Stimulated activated CD8-positive, alpha-beta memory T cell treated with anti-CD3 and anti-CD28 coated beads, Interleukin-2, amount 100 ng/mL, for 48 hours (primary cell): ENCODE measurements at places on chromosomes 12 and 14.

- DNase-seq: no peak
Measured at GRCh38 chr12:103128862-103129501, 171.5 kb downstream of the ASCL1 start.

DNA sequence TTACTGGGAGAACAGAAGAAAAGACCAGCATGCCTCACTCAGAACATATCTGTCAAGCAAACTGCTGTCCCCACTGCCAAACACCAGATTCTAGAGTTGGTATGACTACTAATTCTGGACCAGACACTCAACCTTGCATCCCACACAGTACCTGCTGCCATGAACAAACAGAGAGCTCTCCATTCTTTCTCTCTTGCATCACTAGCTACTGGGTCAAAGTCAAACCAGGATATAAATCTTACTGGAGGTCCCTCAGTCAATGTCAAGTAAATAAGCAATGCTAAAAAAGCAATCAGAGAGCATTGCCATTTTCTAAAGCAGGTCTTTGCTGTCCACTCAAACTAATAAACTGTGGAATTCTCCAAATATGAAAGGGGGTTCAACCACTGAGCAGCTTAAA is 452.4 kb upstream of the SEL1L start:
- no peak for DNase-seq

DNA sequence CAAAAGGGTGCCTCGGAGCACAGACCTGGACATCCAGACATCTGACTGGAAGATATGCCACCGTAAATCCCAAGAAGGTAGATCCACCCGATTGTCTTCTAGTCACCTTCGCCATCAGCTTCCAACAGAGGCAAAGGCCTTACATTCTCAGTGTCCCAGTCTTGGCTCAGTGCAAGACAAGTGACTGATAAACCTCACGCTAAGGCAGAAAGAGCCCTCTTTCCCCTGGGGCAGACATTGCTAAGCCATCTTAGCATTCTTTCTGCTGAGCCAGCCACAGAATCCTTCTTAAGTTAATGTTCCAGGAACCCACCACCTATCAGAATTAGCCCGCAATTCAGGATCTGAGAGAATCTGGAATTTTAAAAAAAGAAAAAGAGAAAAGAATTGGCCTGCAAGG is 4.3 kb upstream of the PLEKHG6 start:
- DNase-seq: no peak

DNA sequence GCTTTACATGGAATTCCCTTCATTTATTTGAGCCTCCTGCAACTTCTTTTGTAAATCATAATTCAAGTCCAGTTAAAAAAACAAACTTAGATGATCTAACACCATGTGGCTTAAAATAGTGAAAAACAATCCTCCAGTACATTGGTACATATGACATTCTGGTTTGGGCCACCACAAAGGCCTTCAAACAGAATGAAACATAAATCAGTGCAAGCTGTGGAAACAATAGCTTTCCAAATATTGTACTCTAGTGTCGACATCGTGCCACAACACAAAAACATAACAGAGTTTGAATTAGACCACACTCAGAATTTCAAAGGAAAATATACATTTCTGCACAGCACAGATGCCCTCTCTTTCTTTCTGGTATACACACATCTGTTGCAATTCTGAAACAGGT is 751.3 kb downstream of the SLC6A15 start:
- DNase-seq: no peak

- DNase-seq: no peak
Measured at GRCh38 chr12:109836916-109837315, 3.7 kb upstream of the TRPV4 start.

GRCh38 chr12:77841521-77841920 is 10.8 kb downstream of the NAV3 start:
- no peak for DNase-seq

- no peak for DNase-seq
Measured at GRCh38 chr12:106773286-106774004, 1.0 kb upstream of the RIC8B start.

DNA sequence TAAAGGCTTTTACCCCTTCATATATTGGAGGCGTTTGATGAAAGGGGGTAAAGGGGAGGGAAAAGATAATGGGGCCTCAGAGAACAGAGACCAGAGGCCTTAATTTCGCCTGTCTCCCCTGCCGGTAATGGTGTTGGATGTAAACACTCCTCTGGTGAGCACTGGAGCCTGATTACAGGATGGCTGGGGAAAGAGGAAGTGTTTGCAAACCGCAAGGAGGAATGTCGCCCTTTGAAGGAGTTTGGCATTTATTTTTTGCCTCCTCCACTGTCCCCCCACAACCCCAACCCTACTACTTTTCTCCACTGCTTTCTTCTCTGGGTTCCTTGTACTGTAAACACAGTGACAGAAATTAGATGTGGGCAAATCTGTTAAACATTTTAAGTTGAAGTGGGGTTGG is 211.9 kb upstream of the TBX3 start:
- no peak for DNase-seq

DNA sequence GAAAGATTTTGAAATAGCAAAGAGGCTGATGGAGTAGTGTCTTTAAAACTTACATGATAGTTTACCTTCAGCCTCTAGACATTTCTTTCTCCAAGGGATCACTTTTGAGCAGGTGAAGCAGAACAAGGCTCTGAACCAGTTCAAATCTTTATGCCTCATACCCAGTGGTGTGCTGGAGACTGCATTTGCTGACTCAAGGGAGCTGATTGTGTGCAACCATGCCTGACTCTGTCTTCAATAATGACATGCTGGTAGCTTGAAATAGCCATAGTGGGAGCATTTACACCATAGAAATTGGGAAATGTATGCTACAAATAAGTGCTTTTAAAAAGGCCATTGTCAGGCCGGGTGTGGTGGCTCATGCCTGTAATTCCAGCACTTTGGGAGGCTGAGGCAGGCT is 482.0 kb downstream of the TMTC2 start:
- no peak for DNase-seq

- DNase-seq: no peak
Measured at GRCh38 chr14:72054911-72055310, 122.7 kb downstream of the RGS6 start.

DNA sequence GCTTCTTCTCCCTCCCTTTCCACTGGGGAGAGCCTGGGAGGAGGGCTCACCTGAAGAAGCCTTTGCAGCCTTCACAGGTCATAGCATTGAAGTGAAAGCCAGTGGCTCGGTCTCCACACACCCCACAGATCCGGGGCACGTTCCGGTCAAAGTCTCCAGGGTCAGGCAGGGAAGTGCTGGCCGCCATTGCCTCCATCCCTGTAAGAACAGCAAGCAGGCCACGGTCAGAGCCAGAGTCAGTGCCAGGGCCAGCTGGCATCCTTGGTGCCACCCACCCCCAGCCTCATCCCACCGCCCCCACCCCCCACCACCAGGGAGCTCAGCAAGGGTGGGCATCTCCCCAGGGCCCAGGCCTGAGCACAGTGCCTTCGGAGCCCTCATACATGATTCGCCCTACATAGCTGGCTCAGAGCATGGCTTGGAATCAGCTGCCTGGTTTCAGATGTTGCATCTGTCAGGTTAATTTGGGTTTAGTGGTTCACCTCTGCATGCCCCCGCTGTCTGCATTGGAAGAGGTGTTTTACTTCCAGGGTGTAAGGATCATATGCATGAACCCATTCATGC is 25.8 kb downstream of the VDR start:
- no peak for DNase-seq

GRCh38 chr12:99195474-99195873 is 452.1 kb upstream of the GARIN6 start:
- DNase-seq: no peak

- no peak for DNase-seq
Measured at GRCh38 chr12:65055859-65056258, 65.2 kb downstream of the WIF1 start.

GRCh38 chr14:59490756-59491155 is 6.4 kb downstream of the JKAMP start:
- DNase-seq: no peak
